ENCODE measurements at places on chromosomes 11 and 22. TPM values are rescaled to one million over a fixed set of nuclear protein-coding genes. Genes with fewer than 3 reads are reported as not detected.

DNA sequence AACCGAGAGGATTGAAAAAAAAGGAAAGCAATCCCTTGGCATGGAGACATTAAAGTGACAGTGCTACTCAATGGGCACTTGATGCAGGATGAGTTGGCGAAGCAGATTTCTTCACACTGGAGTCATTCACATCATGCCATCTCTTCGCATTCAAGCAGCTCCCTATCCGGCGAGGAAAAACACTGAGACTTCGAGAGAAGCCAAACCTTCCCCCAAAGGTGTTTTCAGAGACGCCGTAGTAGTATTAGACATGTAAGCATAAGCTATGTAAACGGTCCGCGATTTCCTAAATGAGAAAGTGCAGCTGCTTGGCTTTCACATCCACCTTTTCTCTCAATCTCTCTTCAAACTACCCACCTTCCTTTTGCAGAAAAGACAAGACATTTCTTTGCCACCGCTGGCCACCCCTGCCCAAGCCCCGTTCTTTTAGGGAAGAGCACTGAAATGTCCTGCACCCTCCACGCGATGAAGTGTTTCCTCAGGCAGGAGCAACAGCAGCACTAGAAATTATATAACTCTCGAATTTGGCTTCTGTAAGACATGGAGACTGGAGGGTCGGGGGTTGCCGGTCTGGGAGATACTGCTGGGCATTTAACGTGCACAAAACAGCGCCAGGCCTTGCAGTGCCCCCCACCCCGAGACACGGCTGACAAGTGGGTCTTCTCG is at the start of gene DLG2:
Gene DLG2, minus strand, starts transcription at position 13 of the 666 bp plus-strand sequence.
- H3K27me3 ChIP-seq = no peaks in the 10 kb centered on the region
- peak within 1 kb of the TSS; percentile 59 for H3K4me3 ChIP-seq
- peak; percentile 12 for DNase-seq
- no peaks in the 10 kb centered on the region for H3K4me1 ChIP-seq
- H3K36me3 ChIP-seq = no peaks in the 10 kb centered on the region
- peak within 1 kb of the TSS; percentile 89 for H3K27ac ChIP-seq

DNA sequence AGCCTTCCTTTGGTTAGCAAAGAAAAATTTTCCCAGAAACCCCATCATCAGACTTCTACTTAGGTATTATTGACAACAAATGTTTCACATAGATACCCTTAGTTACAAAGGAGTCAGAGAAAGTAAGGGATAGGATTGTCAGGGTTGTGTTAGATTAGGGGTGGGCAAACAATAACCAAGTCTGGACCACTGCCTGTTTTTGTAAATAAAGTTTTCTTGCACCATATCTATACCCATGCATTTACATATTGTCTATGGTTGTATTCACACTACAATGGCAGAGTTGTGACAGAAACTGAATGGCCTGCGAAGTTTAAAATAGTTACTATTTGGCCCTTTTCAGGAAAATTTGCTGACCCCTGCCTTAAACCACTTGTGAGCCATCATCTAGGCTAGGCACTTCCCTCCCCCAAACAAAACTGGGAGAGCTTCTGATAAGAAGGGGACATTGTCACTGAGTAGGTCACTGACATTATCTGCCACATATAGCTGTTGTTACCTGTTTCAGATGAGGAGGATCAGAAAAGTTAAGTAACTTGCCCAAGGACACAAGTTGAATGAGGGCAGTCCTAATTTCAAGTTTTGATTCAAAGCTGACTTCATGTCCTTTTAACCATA is 40.7 kb upstream of the TMEM135 start:
- DNase-seq = no peak
- no peaks in the 10 kb centered on the region for H3K27me3 ChIP-seq
- H3K4me3 ChIP-seq = no peak overlapping the region
- H3K4me1 ChIP-seq = peaks cover 8% of the 10 kb centered on the region

- no peaks in the 10 kb centered on the region for H3K36me3 ChIP-seq
- no peak for DNase-seq
- H3K4me1 ChIP-seq = no peaks in the 10 kb centered on the region
- H3K27ac ChIP-seq = no peak overlapping the region
- H3K27me3 ChIP-seq = no peaks in the 10 kb centered on the region
- no peak overlapping the region for H3K4me3 ChIP-seq
These were observed 122.8 kb downstream of the HIPK3 start for GRCh38 chr11:33379947-33380346.

GRCh38 chr11:62010935-62011528 is 43.6 kb upstream of the FTH1 start:
- H3K27me3 ChIP-seq = no peaks in the 10 kb centered on the region
- H3K36me3 ChIP-seq = no peaks in the 10 kb centered on the region
- H3K27ac ChIP-seq = no peak overlapping the region
- H3K4me1 ChIP-seq = no peaks in the 10 kb centered on the region
- H3K4me3 ChIP-seq = no peak overlapping the region

DNA sequence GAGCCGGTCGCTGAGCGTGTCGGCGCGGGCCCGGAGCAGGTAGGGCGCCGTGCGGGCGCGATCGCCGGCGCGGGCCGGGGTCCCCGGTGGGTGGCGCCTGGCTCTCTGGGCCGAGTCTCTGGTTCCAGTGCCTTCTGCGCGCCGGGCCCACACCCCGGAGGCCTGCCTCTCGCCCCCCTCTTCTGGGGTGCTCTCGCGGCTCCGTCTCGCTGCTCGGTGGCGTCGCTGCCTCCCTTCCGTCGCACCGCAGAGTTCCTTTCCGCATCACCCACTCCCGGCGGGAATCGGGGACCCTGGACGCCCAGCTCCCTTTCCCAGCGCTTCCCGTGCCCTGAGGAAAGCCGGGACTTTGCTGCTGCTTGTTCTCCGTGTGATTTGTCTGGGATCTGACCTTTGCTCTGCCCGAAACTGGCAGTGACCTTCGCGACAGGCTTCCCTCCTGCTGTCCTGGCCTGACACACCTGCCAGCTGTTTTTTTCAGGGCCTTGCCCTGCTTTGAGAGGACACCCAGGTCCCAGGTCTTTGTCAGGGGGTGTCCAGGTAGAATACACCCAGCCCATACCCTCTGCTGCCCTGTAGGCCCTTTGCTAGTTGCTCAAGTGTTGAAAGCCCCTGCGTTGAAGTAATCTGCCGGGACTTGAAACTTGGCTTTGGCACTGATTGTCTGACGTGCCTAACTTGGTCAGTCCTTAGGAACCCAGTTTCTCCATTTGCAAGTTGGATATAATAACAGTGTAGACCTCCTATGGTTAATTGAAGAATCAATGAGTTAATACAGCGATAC is 711 bp downstream of the FDX1 start:
- H3K27me3 ChIP-seq = no peaks in the 10 kb centered on the region
- no peaks in the 10 kb centered on the region for H3K4me1 ChIP-seq
- no peaks in the 10 kb centered on the region for H3K36me3 ChIP-seq
- H3K4me3 ChIP-seq = peak overlapping the region; percentile 89

GRCh38 chr22:24834845-24835570 is 29.0 kb downstream of the SGSM1 start:
- no peak overlapping the region for H3K4me3 ChIP-seq
- no peak for DNase-seq
- no peaks in the 10 kb centered on the region for H3K27me3 ChIP-seq
- no peak overlapping the region for H3K27ac ChIP-seq

DNA sequence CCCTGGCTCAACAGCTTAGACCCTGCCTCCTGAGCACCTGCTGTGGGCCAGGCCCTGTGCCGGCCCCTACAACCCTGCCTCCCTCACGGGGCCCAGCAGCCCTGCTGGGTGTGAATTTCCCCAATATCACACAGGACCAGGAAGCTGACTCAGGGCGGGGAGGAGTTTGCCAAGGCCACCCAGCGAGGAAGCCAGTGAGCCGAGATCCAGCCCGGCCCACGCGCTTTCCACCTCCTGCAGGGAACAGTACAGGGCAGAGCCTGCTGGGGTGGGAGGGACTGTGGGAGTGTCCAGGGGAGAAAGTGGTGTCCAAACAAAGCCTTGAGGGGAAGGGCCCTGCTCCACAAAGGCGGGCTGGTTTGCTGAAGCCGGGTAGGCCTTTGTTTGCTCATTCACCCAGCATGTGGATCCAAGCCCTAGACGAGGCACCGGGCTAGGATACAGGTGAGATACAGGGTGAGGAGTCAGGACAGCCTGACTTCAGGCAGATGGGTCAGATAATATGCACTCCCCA is 26.8 kb downstream of the RPL3 start:
- no peaks in the 10 kb centered on the region for H3K27me3 ChIP-seq
- DNase-seq = peak; percentile 88
- peaks cover 23% of the 10 kb centered on the region for H3K4me1 ChIP-seq

GRCh38 chr11:70158201-70158600 is 44.9 kb upstream of the FADD start:
- H3K36me3 ChIP-seq = no peaks in the 10 kb centered on the region
- no peaks in the 10 kb centered on the region for H3K4me1 ChIP-seq
- H3K27ac ChIP-seq = no peak overlapping the region
- DNase-seq = no peak
- no peak overlapping the region for H3K4me3 ChIP-seq

GRCh38 chr11:64339754-64340408 is at the start of gene CCDC88B:
Gene CCDC88B (plus strand): TSS chr11:64340204. CDS start chr11:64340267, 63 bp downstream.
- peaks cover 4% of the 10 kb centered on the region for H3K4me1 ChIP-seq
- H3K4me3 ChIP-seq = no peak within 1 kb of the TSS
- H3K27ac ChIP-seq = no peak within 1 kb of the TSS

DNA sequence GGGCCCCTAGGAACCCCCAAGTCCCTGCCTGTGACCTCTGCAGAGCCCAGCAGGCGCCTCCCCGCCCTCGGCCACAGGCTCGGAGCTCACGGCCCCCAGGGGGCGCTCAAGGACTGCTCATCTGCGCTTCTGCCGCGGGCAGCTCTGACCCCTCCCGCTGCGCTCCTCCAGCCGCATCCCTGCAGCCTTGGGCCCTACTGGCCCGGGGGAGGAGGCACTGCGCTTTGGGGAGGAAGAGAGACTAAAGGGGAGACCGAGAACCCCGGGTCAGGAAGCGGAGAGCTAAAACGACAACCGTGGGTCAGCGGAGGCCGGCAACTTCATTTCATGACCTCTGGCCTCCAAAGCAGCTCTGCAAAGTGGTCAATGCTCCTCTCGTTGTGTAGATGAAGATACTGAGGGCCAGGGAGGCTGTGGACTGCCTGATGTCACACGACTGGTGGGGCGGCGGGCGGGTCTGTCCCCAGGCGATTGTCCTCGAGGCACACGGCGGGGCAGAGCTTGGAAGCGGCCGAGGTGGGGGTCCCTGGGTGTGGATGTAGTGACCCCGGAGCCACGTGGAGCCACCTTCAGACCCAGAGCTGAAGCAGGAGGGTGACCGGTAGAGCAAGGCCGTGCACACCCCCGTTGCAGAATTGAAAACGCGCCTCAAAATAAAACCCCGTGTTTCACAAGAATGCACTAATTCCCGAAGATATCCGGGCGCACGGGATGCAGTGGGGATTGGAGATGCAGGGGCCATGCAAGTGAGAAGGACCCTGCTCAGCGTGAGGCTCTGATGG is 2.7 kb upstream of the KRTAP5-6 start:
- H3K27ac ChIP-seq = no peak overlapping the region
- peak overlapping the region; percentile 26 for H3K4me3 ChIP-seq
- peak; percentile 72 for DNase-seq
- H3K4me1 ChIP-seq = peaks cover 7% of the 10 kb centered on the region

The VSIG10L2 gene
- 0.14 TPM for total RNA-seq

The AMOTL1 gene
- total RNA-seq = 67.2 TPM

The VWCE gene
- total RNA-seq = 4.3 TPM
